Astrocyte of the cerebellum (primary cell): ENCODE measurements at places on chromosomes 3 and 15.

DNA sequence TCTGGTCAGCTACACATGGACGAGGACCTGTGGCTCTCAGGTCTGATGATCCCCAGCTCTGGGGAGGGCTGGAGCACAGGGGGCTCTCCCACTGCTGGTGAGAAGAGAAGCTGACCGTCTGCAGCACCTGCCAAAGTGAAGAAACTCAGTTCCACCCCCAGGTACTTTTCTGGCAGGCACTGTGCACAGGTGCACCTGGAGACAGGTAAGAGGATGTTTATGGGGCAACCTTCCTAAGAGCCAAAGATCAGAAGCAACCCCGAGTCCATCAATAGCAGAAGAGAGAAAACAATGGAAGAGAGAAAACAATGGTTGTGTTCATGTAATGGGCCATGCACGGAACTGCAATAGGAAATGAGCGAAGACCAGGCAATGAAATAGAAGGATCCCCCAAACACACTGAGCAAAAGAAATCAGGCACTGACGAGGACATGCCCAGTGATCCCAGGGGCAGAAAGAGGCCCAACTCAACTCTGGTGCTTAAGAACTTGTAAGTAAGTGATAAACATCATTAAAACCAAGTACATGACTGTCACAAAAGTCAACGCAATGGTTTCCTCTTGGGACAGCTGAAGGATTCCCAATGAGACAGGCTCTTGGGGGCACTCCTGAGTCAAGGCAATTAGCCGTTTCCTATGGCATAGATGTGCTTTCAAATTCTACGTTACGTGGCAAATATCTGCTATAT is 95.0 kb upstream of the ALDH1A3 start:
- DNase-seq: no peak

- no peak for DNase-seq
Observed at GRCh38 chr15:95304947-95305400, 1025.5 kb upstream of the NR2F2 start.

DNA sequence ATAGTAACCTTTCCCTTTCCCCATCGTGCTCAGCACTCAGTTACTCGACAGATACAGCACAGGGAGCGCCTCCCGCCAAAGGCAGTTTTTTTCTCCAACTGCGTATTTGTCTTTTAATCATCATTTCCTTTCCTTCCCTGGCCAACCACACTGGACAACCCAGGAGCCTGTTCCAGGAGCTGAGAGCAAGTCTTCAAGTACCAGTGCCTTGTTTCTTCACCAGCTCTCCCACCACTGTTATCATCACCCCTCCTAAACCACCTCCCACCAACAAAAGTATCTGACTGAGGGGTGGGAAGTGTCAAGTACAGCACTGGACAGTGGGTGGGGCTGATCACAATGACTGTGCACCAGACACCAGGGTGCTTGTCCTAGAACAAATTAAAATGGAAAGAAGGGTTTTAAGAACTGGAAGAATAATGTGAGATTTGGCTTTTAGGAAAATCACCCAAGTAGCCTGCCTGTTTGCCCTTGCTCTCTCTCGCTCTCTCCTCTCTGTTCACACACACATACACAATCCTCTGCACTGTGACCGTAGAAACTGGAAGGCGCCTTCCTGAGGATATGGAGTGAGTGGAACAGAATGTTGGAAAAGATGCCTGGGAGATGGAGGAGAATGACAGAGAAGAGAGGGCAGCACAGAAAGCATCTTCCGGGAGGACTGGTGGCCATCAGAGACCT is 126.3 kb downstream of the TNIK start:
- no peak for DNase-seq

GRCh38 chr3:10160346-10160745 is 4.4 kb upstream of the IRAK2 start:
- DNase-seq: peak; percentile 64

DNA sequence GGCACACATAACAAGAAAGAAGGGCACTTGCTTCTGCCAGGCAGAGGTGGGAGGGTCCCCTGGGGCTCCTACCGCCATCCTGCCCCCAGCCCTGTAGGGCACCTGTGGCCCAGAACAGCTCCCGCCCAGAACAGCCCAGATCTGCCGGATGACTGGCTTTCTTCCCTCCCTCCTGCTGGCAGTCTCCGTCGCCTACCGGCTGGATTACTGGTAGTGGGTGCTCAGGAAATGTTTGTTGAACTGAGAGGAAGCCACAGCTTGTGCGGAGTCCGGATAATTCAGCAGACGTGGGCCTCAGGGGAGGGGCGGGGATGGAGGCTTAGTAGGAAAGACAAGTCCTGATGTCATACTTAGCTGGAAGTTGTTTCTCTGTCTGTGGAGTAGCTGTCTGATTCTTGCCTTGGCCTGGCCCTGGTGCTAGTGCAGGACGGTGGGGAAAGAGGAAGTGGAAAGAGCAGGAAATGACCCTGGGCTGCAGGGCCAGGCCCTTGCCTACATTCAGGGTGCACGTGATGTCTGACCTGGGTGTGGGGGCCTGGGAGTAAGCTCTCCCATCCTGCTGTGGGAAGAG is 6.7 kb downstream of the CCDC9B start:
- DNase-seq: no peak

DNA sequence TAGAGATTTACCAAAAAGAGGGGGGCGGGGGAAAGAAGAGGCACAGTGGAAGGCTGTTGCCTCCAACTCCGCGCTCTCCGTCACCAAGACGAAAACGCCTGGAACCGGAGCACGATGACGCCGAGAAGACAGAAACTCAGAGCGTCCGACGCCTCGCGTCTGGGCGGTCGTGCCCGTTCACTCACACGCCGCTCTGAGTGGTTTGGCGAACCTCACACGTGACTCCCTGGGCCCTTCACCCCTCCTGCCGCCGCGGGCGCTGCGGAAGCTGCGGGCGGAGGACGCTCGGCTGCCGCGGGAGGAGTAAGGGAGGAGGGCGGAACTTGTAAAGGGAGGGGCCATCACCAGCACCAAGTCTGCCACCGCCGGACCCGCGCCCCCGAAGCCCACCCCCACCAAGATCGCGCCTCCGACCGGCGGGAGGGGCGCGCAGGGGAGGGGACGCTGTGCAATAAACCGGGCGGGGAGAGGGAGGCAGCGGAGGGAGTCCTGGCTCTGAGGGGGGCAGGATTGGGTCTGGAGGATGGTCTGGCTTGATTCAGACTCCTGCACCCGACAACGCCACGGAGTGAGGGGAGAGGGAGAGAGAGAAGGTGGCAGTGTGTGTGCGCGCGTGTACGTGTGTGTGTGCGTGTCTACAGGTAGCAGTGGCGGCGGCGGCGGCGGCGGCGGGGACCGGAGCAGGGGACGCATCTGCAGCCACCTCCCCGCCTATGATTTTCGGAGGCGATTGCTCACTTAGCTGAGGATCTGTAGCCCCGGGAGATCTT is 1.9 kb upstream of the NLGN1 start:
- peak; percentile 59 for DNase-seq

DNA sequence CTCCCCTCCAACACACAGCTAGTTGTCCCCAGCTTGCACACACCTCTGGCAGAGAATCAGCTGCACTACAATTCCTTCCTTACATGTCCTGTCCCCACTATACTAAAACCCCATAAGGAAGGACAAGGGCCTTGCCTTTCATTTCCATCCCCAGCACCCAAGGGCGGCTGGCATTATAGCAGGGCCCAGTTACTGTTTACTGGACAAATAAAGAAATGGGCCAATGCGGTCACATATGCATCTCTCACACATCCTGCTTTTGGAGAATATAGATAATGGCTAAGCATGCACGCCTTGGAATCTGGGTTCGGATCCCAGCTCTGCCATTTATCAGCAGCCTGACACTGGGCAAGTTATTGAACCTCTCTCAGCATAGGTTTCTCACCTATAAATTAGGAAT is 99.1 kb downstream of the DAPK2 start:
- DNase-seq: no peak

DNA sequence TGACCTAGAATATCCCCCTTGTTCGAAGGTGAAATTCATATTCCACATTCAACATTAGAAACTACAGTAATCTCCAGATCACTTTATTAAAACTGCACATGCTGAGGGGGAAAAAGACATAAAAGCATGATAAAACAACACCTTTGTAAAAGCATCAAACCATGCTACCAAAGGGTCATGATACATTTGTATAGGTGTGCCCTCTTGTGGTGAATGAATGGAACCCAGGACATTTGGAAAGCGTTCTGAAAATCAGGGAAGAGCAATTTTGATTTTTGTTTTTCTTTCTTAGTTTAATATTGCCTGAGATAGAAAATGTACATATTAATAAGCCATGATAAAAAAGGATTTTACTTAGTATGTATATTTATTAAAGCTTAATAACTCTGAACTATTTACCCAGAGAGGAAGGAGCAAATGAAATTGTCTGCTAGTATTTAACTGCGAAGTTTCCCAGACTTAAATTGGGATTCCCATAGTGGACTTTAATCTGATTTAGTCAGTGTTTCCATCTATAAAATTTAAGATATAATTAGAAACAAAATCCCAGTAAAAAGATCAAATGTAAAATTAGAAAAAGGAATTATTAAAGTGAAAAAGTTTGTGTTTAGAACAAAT is 105.8 kb upstream of the ARL6 start:
- DNase-seq: peak; percentile 2

DNA sequence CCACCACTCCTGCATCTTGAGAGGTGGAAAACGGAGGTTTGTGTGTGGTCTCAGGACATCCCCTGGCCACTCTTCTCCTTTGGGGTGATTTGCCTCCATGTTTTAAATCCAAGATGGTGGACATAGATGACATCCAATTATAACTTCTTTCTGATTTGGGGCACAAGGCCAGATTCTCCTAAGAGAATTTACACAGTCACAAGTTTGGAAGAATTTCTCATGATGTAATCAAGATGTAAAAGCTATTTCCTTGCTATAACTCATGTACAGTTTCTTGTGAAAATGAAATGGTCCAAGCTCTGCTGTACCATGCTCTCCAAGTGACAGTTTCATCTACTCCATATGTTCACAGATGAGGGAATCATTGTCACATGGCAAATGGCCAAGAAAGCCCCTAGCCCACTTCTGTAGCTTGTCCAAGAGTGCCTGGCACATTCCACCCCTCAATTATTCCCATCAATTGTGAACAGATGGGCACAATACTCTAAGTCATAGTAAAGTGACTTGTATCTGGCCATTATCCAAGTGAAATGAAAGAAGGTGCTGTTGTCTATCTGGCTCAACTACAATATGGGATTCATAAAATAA is 134.6 kb upstream of the ROPN1 start:
- DNase-seq: no peak

- DNase-seq: no peak
Observed at GRCh38 chr3:167772992-167773391, 37.5 kb downstream of the SERPINI1 start.

DNA sequence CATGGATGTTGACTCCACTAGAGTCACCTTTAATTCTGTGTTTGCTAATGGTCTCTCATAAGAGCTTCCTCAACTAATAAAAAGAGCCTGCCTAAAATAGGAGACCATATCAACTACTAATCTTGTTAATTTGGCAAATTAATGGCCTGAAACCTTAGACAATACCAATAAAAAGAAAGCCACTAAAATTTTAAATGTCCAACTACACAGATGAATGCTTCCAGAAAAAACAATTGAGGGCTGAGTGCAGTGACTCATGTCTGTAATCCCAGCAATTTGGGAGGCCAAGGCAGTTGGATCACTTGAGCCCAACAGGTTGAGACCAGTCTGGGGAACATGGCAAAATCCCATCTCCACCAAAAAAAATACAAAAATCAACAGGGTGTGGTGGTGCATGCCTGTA is 230.9 kb downstream of the NSUN3 start:
- DNase-seq: no peak

- DNase-seq: no peak
Observed at GRCh38 chr3:18444595-18445400, 19.7 kb upstream of the SATB1 start.

DNA sequence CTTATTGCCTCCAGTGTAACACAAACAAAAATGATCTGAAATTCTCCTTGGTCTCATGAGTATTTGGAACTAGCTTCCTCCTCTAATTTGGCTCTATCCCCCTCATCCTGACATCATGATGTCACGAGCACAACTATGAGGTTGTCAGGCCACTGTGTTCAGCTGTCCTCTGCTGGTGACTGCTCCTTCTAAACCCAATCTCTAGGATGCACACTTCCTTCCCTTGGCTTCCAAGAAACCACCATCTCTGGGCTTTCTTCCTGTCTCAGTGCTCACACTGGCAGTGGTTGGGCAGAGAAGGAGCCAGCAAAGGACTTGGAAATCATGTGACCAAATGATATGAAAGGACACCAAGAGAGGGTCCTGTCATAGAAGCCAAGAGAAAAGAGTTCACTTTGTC is 30.7 kb upstream of the EIF1B start:
- no peak for DNase-seq

- no peak for DNase-seq
Observed at GRCh38 chr3:186042521-186043202, 66.2 kb downstream of the ETV5 start.

- DNase-seq: no peak
Observed at GRCh38 chr15:25743548-25744275, 119.4 kb downstream of the ATP10A start.

DNA sequence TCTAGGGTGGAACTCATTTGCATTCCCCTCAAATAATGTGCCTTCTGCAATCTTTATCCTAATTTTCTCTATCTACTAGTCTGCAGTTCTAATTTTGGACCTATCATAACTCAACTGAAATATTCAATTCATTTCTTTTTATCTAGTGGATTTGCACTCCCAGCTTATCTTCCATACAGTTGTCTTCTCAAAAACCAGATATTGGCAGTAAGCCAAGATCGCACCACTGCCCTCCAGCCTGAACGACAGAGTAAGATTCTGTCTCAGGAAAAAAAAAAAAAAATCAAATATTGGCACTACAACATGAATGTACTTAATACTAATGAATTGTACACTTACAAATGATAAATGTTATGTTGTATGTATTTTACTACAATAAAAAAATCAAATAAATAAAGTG is 18.0 kb upstream of the CHMP2B start:
- DNase-seq: no peak

DNA sequence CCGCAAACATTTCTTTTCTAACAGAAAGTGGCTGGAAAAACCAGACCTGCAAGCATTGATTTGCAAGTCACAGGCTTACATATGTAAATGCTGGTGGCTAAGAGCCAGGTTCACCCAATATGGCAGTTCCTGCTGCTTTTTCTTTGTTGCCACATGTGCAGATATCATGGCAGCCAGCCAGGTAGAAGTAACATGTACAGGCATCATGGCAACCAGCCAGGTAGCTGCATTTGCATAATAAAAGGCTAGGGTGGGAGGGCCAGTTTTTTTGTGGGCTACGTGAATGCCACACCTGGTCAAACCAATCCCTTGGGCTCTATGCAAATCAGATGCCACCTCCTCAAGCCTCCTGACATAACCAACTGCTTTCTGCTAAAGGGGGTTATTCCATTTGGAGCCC is 2.8 kb upstream of the SMCO1 start:
- DNase-seq: no peak

DNA sequence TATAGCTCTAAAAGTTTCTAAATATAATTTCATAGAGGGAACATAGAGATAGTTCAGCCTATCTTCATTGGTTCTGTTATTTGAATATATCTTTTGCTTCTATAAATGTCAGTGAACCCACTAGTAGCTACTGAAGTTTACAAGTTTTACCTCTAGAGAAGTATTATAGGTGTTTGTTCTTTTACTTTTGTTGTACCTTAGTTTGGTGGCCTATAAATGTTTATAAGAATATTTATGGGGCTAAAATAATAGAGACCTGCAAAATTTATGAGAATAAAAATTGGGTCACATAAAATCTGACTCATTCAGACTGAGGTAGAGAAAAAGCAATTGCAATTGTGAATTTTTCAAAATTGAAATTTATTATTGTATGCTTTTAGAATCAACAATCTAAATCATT is 162.6 kb downstream of the SERPINI1 start:
- no peak for DNase-seq
